ENCODE measurements at places on chromosomes 2 and 18.

DNA sequence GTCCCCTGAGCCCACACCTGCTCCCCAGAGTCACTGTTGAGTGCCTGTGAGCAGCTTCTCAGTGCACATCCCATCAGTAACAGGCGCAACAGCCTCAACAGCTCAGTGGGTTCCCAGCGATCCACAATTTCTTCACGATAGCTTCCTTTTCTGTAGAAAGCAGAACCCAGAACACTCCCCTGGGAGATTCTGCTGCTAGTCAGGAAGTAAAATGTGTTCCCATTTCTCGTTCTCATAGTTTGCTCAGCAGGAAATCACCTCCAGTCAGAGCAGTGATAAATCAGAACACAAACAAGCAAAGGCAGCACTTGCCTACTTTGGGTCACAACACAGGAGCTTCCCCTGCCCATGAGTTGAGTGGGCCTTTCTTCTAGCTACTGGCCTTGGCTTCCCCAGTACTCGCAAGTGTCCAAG is 48.9 kb upstream of the ATG16L1 start:
- no peak for DNase-seq

GRCh38 chr2:192544371-192544955 is 349.7 kb upstream of the TMEFF2 start:
- no peak for DNase-seq

DNA sequence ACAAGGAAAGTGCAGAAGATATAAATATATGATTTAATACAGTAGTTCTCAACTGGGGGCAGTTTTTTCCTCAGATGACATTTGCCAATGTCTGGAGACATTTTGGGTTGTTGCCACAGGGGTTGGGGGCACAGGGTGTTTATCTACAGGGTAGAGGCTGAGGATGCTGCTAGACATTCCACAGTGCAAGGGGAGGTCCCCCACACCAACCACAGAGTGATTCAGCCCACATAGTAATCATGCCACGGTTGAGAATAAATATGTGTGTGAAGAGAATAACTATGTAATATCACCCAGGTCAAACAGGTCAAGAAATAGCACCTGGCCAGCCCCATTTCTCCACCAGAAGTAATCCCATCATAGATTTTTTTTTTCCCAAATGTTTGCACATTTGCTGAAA is 17.9 kb downstream of the DYSF start:
- DNase-seq = no peak

DNA sequence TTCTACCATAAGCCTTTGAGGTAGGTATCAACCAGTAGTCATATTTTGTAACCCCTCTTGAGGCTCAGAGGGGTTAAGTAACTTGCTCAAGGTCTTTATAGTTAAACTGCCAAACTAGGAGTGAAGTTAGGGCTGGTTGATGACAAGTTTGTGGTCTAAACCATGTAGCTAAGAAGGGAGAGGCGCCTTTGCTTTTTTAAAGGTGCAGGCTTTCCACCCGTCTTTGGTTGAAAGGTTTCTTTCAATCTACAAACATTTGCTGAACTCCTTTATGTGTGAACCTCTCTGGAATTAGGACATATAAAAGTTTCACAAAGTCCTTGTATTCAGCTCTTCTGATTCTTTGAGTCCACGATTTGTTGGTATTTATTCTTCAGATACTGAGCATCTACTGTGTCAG is 2.4 kb upstream of the MTA3 start:
- DNase-seq = no peak

DNA sequence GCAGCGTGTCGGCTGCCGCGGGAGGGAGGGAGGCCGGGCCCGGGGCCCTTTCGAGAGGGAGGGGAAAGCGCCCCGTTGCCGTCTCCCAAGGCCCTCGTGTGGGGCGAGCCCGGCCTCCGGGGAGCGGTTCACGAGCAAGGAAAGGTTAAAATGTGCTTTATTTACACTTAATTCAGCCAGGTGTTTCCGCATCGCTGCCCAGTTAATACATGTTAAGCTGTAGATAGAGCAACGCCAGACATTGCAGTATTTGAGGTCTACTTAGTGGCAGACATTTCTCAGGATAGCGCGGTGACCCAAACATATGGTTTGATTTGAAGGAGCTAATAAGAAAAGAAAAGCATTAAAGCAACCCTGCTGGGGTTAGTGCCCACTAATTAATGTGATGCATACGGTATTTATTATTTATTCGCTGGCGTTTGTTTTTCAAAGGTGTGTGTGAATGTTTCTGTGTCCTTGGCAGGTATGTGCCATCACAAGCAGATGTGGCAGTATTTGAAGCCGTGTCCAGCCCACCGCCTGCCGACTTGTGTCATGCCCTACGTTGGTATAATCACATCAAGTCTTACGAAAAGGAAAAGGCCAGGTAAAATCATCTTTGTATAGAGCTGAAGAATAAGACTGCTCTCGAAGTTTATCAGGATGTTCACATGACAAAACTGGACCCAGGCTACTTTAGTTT is 571 bp downstream of the EEF1B2 start:
- DNase-seq = no peak

DNA sequence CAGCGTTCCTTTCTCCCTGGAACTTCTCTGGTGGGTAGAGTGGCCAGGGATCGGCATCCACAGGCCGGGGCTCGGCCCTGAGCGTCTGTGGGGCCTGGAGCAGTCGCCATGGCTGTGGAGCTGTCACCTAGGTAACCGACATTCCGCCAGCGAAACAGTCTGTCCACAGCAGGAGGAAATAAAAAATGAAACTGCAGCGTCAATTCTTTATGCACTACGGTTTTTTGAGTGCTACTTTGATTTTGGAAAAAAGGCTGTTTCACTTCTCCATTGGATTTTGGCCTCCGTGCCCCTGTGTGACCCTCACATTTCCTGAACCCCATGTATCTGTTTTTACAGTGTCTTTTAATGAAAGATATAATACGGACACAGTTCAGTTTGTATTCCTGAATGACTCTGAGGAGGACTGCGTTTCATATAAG is 163.4 kb downstream of the LDLRAD4 start:
- DNase-seq = peak; percentile 62

GRCh38 chr2:170966648-170967396 is 37.8 kb downstream of the GORASP2 start:
- DNase-seq = no peak

GRCh38 chr2:18987592-18988073 is 370.8 kb downstream of the OSR1 start:
- DNase-seq = no peak

DNA sequence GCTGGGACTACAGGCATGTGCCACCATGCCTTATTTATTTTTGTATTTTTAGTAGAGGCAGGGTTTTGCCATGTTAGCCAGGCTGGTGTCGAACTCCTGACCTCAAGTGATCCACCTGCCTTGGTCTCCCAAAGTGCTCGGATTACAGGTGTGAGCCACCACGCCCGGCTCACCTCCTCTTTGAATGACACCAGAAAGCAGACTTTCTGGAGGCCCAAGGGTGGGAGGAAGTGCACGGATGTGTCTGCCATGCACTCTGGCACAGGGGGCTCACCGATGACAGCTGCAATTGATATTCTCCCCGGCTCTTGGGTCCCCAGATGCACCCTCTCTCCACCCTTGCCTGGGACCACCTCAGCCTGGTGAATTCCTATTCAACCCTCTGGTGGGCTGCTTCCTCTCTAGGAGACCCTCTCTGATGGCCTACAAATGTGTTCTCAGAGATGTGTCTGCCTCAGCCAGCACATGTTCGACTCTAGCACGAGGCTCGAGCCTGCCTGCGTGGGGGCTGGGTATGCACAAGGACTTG is 87.3 kb downstream of the SEPTIN10 start:
- no peak for DNase-seq

DNA sequence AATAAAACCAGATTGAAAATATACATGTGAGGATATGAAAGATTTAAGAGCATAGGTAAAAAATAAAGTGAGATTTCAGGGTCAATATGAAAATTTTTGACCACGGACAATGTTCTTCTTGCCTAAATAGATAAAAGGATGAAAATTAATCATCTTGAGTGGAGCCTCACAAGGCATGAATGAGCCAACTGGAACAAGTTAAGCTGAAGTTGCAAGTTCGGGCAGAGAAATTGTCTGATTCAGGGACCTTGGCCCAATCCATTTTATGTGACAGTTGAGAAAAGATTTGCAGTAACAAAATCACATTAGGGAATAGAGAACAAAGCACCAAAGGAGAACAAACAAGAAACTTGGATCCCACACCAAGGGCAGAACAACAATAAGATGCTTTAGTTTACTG is 305.3 kb downstream of the TMX3 start:
- no peak for DNase-seq

GRCh38 chr2:166627893-166628292 is 133.8 kb upstream of the SCN7A start:
- DNase-seq = no peak

DNA sequence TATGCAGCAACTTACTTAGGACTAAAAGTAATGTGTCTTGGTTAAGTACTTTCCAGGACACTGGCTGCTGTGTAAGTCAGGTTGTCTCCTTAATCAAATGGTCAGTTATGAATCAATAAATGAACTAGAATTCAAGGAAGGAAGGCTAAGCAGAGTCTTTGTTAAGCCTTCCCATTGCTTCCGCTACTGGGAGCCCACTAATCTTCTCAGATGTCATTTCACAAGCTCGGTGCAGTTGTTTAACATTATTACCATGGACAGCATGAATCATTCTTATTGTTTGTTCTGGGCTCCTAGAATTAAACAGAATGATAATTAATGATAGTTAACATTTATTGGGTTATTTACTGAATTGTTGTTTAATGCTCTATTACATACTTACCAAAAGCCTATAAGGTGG is 26.0 kb upstream of the MEIS1 start:
- DNase-seq = no peak

DNA sequence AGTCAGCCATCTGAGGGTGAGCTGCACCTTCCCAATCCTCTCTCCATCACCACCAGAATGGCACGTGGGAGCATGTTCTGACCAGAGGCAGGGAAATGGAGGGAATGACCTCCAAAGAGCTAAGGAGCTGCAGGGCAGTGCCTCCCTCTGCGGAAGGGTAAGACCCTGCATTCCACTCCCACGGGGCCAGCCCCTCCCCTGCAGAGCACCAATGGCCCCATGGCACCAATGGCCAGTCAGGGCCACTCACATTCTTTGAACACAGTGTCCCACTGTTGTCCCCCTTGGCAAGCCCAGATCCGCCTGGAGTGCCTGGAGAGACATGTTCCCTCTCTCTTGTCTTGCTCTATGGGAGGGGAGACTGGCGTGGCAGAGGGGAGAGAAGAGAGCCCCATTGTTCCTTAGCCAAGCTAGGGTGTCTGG is 164.4 kb downstream of the TNS1 start:
- DNase-seq = no peak

GRCh38 chr2:10056439-10056838 is 13.1 kb downstream of the KLF11 start:
- DNase-seq = no peak

- DNase-seq = no peak
Measured at GRCh38 chr18:62834715-62835114, 119.4 kb downstream of the PHLPP1 start.

DNA sequence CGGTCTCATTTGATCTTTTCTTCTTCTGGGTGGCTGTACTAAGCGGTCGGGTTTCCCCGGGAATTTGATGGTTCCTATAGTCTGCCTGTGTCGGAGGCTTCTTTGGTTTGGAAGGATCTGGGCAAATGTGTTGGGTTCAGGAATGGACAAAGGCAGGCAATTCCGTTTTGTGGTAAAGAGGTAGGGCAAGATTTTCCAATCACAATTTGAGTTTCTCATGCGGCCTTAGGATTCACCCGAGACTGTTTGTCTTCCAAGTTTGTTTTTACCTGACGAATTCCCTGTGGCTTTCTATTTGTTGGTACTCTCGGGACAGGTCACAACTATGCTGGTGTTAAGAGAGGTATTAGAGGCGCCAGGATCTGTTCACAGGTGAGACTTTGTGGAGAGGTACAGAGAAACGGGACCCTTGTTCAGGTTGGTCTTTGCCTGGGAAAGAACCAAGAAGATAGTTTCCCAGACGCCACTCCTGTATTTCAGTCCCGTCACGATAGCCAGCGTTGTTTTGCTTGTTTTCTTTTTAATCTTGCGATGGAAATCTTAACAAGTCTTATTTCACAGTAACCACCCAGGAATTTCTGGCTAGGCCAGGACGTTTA is 3.0 kb downstream of the SP5 start:
- no peak for DNase-seq

DNA sequence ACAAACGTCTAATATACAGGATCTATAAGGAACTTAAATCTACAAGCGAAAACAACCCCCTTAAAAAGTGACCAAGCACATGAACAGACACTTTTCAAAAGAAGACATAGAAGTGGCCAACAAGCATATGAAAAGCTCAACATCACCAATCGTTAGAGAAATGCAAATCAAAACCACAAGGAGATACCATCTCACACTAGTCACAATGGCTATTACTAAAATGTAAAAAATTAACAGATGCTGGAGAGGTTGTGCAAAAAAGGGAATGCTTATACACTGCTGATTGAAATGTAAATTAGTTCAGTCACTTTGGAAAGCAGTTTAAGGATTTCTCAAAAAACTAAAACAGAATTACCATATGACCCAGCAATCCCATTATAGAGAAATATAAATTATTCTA is 1148.5 kb upstream of the FAM98A start:
- DNase-seq = no peak

DNA sequence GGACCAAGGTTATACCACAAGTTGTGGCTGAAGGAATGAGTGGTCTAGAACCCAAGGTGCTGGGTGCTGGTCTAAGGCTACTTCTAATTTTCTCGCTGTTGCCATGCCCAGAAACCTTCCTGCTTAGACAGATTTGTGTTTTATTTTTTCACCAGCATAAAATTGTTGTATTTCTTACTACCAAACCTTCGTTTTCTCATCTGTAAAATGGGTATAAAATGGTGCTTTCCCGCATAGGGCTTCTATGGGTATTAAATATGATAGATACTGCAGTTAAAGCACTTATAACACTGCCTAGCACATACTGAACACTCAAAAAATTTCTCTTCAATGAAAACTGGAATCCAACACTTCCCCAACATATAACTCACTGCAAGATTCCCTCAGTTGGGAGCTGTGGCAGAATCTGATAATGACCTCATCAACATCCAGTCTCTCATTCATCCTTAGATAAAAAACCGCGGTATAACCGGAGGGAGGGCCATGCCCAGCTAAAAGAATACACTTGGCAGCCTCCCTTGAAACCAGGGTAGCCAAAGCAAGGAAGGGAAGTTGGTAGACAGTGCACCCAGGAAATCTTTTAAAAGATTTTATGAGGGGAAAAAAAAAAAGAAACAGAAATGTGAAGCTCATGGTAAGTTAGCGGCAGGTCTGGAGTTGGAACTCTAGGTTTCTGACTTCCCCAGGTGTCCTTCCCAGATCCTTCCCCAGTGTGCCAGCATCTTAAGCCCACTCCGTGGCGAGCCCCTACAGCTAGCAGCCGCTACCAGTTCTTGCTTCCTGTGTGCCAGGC is 1.2 kb downstream of the NEMP2 start:
- DNase-seq = no peak

GRCh38 chr18:22503803-22504202 is 86.1 kb upstream of the CTAGE1 start:
- DNase-seq = no peak

GRCh38 chr2:75431276-75431675 is 129.5 kb downstream of the EVA1A start:
- DNase-seq = no peak

DNA sequence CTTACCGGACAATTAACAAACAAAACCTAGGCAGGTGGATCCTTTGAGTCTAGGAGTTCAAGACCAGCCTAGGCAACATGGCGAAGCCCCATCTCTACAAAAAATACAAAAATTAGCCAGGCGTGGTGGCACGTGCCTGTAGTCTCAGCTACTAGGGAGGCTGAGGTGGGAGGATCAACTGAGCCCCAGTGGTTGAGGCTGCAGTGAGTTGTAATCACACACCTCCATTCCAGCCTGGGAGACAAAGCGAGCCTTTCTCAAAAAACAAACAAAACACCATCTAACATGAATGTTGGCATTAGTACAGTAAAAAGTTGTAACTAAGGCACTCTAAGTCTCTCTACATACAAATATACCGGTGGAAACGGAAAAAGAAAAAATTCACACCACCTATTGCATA is 5.3 kb downstream of the SP3 start:
- no peak for DNase-seq

Measured in CD4-positive, alpha-beta T cell treated with Interleukin-15 for 4 hours (primary cell).